ENCODE measurements at places on chromosomes 5 and 9. TPM values are rescaled to one million over a fixed set of nuclear protein-coding genes. Genes with fewer than 3 reads are reported as not detected.

PCDHA1 gene
- total RNA-seq: 0.04 TPM

RFK gene
- total RNA-seq: 56.9 TPM

GRCh38 chr9:137647096-137647714 lies 28.4 kb downstream of the EHMT1 start:
- H3K4me1 ChIP-seq: no peaks in the 10 kb centered on the region
- DNase-seq: no peak
- H3K4me3 ChIP-seq: no peak overlapping the region
- no peaks in the 10 kb centered on the region for H3K27me3 ChIP-seq
- H3K36me3 ChIP-seq: no peaks in the 10 kb centered on the region

SLC4A9 gene
- total RNA-seq: not detected

DNA sequence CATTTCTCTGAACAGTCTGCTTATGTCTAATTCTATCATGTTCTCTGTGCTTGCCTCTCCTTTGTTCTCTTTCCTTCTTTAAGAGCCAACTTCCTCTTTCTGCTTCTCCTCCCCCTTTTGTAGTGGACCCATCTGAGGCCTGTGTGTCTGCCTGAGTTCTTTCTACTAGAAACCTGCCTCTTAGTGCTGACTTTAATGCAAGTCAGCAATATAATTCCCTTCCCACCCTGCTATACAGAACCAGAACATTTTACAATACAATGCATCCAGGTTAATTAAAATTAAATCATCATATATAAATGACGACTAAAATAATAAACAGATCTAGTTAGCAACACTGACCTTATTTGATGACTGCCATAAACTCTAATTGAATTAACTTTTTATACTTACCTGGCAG lies 82.6 kb upstream of the GAS1 start:
- no peak overlapping the region for H3K27ac ChIP-seq
- no peak for DNase-seq
- no peak overlapping the region for H3K4me3 ChIP-seq
- peaks cover 5% of the 10 kb centered on the region for H3K4me1 ChIP-seq

CAMK2A gene
- 0.88 TPM for total RNA-seq

ANKRD20A1 gene
- total RNA-seq: 0.48 TPM

- peaks cover 12% of the 10 kb centered on the region for H3K4me1 ChIP-seq
- H3K36me3 ChIP-seq: no peaks in the 10 kb centered on the region
- no peak for DNase-seq
Observed at GRCh38 chr5:58184910-58185309, 275.0 kb downstream of the PLK2 start.

DNA sequence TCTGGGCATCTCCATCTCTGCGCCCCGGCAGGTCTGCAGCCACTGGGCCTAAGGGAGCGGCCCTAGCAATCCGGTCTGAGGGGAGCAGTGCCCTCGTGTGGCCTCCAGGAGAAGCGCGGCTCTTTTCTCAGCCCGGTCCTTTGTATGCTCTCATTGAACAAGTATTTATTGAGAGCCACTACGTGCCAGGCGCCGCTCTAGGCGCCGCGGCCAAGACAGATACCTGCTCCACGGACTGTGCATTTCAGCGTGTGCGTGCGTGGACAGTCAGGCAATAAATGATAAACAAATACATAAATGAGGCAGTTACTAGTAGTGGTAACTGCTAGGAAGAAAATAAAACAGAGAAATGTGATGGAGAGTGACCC lies 2.3 kb upstream of the SLC4A9 start:
- no peak overlapping the region for H3K4me3 ChIP-seq
- no peaks in the 10 kb centered on the region for H3K4me1 ChIP-seq
- peak; percentile 93 for DNase-seq
- peak overlapping the region; percentile 57 for H3K27ac ChIP-seq
- no peaks in the 10 kb centered on the region for H3K36me3 ChIP-seq

DNA sequence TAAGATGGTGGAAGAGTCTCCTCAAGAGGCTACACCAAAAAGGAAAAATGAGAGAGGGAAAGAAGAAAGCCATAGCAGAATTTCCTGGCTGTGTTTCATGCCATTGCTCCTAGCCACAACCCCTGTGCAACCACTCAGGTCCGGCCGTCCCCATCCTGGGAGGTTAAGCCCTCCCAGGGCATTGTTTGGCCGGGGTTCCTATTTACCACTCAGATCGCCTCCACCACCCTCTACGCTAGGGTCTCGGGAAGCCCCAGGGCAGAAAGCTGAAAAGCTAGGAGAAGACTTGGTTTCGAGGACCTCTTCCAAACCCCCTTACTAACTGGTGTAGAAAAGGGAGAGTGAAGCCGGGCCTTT lies 715 bp downstream of the RC3H2 start:
- H3K4me1 ChIP-seq: peaks cover 11% of the 10 kb centered on the region
- no peaks in the 10 kb centered on the region for H3K36me3 ChIP-seq
- peak overlapping the region; percentile 95 for H3K27ac ChIP-seq
- no peaks in the 10 kb centered on the region for H3K27me3 ChIP-seq
- DNase-seq: peak; percentile 52

MAPK9 gene
- total RNA-seq: 39.1 TPM

DNA sequence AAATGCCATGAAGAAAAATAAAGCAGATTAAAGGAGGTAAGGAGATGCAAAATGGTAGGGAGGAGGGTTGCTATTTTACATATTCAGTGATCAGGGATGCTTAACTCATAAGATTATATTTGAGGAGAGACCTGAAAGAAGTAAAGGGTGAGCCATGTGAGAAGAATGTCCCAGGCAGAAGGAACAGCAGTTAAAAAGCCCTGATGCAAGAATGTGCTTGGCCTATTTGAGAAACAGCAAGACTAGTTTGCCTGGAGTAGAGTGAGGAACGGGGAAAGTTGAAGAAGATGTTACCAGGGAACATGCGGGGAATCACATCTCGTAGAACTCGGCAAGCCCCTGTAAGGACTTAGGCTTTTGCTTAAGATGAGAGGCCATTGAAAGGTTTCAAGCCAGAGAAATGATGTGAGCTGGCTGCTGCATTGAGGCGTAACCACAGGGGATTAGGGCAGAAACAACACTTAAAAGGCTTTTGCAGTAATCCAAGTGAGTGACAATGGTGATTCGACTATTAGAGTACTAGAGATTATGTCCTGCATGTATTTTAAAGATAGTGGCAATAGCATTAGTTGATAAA lies 198.7 kb downstream of the VPS13A start:
- no peak for DNase-seq
- no peak overlapping the region for H3K4me3 ChIP-seq
- H3K27me3 ChIP-seq: no peaks in the 10 kb centered on the region
- no peaks in the 10 kb centered on the region for H3K36me3 ChIP-seq
- no peaks in the 10 kb centered on the region for H3K4me1 ChIP-seq

PCDHA10 gene
- 13.8 TPM for total RNA-seq

DNA sequence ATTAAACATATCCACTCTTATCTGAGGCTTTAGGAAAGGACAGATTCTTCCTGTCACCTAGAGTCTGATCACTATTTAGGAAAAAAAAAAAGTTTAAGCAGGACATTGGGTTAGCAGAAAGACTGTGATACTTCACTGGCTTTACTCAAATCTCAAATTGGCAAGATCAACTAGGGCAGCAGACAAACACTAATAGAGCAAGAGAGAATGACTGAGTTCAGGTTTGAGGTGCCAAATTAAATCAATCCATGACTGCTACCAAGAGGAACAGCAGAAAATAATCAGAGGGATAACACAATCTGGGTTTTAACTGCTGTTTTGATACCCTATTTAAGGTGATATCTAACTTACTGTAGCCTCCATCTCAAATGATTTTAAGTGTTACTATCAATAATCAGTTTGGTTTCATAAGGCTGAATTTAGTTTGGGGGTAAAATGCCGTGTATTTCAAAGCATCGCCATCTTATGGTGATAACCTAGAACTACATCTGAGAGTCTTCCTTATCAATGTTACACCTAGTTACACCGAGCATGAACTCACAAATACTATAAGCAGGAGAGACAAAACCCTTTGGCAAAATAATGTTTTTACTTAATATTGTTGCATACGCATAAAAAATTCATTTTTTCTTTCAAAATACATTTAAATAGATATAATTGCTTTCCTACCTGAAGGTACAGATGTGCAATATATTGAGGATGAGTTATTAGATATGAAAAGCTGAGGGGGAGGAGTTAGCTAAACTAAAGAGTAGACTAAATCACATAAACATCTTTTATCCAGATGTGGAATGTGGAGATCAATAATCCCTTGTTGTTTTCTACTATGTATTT lies 286.4 kb upstream of the CDH12 start:
- H3K4me1 ChIP-seq: no peaks in the 10 kb centered on the region
- no peak overlapping the region for H3K4me3 ChIP-seq
- no peaks in the 10 kb centered on the region for H3K36me3 ChIP-seq
- H3K27ac ChIP-seq: no peak overlapping the region
- peak; percentile 48 for DNase-seq

GRCh38 chr9:22147813-22148527 lies 138.9 kb upstream of the CDKN2B start:
- no peak for DNase-seq
- no peak overlapping the region for H3K4me3 ChIP-seq
- H3K27ac ChIP-seq: peak overlapping the region; percentile 20

- no peak overlapping the region for H3K4me3 ChIP-seq
- H3K36me3 ChIP-seq: no peaks in the 10 kb centered on the region
- H3K4me1 ChIP-seq: no peaks in the 10 kb centered on the region
- H3K27ac ChIP-seq: no peak overlapping the region
- peak; percentile 65 for DNase-seq
Observed at GRCh38 chr5:26482810-26483375, 555.5 kb downstream of the CDH9 start.

PCDHB3 gene
- total RNA-seq: 4.1 TPM

DNA sequence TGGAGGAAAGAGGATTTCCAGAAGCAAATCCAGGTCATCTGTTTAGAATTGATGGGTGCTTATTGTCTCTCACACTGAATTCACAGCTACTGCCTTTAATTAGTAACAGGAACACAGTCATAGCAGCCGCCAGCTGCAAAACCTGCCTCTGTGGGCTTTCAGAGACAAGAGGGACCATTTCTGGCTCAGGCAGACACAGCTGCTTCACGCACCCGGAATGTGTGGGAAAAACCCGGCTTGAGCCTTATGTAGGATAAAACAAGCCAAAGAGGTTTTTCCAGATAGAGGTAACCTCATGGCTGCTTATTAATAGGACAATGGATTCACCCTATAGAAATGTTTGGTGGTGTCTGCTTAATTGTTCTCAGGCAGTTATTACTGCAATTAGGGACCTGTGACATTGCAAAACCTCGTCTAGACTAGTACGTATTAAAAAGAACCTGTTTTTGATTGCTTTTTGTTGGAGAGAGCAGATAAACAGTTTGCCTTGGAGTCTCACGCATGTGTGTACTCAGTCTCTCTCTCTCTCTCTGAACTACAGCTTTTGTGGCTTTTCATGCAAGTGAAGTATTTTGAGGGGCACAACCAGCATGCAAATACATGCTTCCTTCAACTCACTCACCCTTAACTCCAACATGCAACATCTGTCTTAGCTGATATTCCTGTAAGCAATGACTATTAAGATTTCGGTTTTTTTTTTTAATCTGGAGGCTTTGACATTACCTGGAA lies 302.7 kb downstream of the PLK2 start:
- H3K36me3 ChIP-seq: no peaks in the 10 kb centered on the region
- no peaks in the 10 kb centered on the region for H3K4me1 ChIP-seq
- H3K27ac ChIP-seq: no peak overlapping the region
- peak; percentile 11 for DNase-seq
- no peaks in the 10 kb centered on the region for H3K27me3 ChIP-seq
- no peak overlapping the region for H3K4me3 ChIP-seq

AK6 gene
- 43.2 TPM for total RNA-seq

HTR1A gene
- 0.57 TPM for total RNA-seq

DNA sequence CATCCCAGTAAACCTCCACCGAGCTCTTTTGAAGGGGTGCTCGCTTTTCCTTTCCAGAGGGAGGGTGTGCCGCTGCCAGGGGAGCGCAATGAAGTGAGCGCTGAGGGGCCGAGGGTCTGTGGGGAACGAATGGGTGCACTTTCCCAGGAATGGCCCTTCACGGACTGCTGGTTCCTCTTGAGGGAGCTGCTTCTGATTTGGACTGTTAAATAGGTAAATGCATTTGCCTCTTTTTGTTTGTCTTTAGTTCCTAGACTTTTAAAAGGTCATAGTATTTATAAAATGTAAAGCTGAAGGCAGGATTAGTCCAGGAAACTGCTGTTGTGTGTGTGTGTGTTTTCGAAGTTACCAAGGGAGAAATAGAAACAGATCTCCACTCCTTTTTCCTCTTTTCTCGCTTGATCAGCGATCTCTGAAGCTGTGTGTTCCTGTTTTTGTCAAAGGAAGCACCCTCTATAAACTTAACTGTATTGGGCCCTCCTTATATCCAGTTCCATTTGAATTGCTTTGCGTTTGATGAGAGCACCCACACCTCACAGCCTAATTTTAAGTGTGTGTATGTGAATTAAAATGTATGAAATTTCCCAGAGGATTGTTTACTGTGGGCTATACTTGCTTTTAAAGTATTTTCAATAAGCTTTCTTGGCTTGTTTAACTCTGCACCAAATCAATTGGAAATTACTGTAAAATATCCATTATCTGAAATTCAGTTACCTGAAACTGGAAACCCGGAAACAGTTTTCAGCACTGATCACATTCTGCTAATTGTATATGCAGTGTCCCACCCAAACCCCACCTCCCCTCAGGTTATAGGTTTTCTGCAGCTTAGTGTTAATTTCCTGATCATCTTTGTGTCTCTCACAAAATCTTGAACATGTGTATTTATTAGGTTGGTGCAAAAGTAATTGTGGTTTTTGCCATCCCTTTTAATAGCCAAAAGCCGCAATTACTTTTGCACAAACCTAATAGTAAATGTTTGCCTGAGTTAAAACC lies 966 bp downstream of the SNX2 start:
- peak overlapping the region; percentile 96 for H3K4me3 ChIP-seq
- peak; percentile 43 for DNase-seq
- no peaks in the 10 kb centered on the region for H3K27me3 ChIP-seq
- no peaks in the 10 kb centered on the region for H3K36me3 ChIP-seq
- no peaks in the 10 kb centered on the region for H3K4me1 ChIP-seq

DNA sequence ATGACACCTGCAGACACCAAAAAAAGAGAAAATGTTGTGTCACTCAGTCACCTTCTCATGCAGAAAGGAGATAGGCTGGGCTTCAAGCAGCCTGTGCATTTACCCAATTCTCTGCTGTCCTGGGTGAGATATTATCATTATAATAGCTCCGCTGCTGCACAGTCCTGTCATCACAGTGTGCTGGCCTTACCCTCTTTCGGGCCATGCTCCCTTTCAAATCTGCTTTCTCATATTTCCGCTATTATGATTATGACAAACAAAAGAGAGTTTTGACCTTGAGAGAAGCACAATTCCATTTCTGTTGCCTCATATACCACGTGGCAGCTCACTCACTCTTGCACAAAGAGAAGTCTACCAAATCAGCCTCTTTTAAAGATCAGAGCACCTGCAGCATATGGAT lies 1350.1 kb upstream of the ACO1 start:
- no peak overlapping the region for H3K27ac ChIP-seq
- H3K4me3 ChIP-seq: no peak overlapping the region
- H3K36me3 ChIP-seq: no peaks in the 10 kb centered on the region
- peaks cover 6% of the 10 kb centered on the region for H3K4me1 ChIP-seq
- H3K27me3 ChIP-seq: no peaks in the 10 kb centered on the region
- DNase-seq: no peak

DOCK2 gene
- total RNA-seq: 0.60 TPM

CD180 gene
- 0.12 TPM for total RNA-seq
